ENCODE measurements at places on chromosomes 3 and 15.

DNA sequence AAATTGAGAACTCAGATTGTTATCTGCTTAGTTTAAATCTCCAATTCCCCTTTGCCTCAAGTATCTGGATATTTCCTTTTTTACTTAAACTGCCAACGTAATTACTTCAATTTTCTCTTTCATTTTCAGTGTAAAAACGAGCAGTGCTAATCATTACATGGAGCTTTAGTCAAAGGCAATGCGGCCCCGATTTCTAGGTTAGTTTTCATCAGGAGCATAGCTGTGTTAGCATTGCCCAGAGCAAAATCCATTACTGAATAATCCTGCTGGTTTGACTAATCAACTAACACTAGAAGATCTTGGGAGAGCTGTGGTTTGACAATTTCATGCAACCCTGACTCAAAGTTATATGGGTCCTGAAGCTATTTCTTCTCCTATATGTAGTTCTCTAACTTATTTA, 46.2 kb downstream of the ZPLD1 start:
- DNase-seq, result no peak

DNA sequence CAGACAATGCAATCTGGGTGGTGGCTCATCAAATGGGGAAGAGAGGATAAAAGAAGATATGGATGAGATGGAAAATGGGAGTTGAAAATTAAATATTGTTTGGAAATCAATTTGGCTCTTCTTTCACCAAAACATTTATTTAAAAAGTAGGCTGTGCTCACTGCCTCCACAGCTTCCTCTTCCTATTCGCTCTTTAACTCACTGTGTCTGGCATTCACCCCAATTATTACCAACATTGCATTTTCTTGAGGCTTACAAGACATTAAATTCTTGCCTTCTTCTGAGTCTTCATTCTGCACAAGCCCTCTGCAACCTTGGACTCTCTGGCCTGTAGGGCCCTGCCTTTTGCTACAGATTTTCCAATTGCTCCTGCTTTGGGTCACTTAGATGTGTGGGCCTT, 52.9 kb upstream of the TSPAN3 start:
- DNase-seq, result no peak

DNA sequence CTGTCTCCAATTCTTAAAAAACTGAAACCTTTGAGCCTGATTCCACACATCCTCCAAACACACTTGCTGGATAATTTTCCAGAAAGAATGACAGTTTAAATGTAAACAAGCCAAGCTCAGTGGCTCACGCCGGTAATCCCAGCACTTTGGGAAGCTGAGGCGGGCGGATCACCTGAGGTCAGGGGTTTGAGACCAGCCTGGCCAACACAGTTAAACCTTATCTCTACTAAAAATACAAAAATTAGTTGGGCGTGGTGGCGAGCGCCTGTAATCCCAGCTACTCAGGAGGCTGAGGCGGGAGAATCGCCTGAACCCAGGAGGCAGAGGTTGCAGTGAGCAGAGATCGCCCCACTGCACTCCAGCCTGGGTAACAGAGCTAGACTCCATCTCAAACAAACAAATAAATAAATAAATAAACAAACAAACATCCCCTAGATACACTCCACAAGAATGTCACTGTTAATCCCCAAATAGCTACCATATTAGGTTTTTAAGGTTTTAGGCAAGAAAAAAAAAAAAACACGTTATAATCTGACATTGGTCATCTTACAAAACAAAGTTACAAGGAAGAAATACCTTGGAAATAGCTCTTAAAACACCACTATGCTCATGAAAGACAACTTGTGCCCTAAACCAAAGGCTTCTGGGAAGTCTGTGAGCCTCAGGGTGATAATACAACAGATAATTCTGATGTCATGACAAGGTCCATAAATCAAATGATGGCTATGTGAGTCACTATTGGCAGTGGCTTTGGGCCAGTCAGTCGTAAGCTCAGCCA, 13.2 kb downstream of the TNIK start:
- no peak for DNase-seq

GRCh38 chr3:98968824-98969223, 67.3 kb upstream of the DCBLD2 start:
- no peak for DNase-seq

DNA sequence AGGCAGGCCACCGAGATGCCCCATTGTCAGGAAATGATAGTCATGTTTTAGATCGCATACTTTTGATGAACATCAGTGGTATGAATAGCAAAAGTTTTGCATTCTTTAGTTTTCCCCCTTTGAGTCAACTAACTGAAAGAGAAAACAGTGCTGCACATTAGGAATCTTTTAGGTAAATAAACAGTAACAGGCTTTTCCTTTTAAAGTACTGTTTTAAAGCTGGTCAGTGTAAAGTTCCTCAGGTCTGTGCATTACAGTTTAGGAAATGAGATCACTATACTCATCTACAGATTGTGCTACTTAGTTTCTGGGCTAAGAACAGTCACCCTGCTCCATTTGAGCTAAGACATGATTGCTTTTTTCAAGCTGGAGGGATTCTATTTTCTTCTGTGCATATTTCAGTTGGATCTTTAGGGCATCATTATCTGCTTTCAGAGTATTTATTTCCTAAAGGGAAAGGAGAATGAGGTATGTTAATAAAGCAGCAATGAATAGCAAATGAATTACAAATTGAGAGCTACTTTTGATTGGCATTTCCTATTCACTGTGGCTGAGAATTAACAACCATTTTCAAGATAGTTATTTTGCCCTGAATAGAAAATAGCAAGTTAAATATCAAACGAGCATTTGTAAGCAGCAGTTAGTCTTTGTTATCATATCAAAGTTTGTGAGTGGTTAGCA, 36.5 kb downstream of the FAM98B start:
- DNase-seq, result no peak

DNA sequence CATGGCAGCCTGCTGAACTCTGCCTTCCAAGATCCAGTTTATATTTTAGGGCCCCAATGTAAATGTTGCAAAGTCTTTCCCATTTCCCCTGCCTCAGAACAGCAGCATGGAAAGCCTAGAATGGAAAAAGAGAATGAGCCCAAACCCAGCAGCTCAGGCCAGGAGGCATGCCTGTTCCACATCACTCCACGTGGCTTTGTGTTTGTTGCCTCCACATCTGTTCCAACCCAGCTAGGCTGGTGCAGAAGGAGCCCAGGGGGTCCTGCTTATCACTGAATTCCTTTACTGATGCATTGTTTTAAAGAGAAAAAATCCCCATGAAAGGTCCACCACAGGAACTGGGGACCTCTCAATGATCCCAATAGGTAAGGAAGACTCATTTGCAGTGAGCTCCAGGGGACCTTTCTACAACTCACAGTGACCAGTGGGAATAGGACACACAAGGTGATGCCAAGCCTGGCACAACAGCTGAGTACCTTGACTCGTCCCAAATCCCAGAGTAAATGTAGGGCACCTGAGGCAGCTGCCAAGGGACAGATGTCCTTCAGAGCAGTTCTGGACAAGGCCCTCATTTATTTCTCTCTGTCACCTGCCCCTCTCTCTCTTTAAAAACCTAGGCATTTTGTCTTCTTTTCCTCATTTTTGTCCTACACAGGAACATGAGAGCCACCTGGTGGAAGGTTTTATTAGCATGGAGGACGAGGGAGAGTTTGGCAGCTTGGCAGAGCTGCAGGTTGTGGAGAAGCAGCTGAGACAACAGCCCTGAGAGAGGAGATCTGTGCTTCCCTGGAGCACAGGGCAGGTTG, 41.7 kb upstream of the ADAMTS17 start:
- DNase-seq, result no peak

DNA sequence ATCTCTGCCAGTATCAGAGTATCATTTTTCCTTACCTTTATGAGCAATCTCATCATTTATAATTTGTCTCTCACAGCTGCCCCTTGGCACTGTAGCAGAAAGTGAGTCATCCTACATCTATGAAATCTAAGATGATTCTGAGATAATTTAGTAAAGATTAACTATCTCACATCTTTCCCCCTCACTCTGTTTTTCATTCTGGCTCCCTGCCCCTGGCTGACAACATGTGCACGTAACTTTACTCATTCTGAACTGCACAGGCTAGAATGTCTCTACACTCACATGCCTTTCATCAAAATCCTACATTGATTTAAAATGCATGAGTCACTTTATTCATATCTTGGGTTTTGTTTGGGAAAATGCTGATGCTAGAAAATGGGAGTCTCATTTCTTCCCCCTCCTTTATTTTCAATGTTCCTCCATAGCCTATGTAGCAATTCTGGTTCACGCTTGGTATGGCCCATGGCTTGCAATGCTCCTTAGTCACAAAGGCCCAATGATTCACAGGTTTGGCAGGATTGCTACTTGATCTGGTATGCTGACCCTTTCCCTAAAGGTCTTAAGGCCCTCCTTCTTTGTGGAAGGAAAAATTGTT, 838.5 kb downstream of the TUSC7 start:
- no peak for DNase-seq

DNA sequence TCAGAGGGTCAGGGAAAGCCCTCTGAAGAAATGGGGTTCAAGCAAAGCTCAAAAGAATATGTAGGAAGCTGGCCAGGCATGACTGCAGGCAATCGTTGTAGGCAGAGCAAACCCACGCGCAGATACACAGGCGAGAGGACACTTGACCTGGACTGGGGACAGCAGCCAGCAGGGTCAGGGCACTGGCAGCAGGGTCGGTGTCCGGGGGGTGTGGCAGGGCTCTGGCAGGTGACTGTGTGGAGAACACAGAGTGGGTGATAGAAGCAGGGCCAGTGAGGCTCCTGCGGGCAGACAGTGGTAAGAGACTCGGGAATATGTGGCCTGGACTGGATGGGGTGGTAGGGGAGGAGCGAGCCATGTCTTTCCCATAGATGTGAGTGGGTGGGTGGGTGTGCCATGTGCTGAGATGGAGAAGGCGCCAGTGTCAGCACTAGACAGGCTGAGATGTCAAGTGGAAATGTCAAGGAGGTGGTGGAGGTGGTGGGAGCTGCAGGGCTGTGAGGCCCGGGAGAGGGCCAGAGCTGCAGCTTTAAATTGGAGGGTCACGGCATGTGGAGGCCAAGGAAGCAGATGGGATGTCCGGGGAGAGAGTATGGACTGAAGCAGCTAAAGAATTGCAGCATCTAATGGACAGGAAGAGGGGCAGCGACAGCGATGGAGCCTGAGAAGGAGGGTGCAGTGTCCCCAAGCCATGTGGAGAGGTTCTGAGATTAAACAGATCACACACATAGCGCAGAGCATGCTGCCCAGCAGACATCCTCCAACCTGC, 13.4 kb downstream of the TMEM43 start:
- no peak for DNase-seq

GRCh38 chr15:36982430-36982829, 117.9 kb downstream of the MEIS2 start:
- DNase-seq, result no peak

- no peak for DNase-seq
These were observed 193.9 kb downstream of the DTWD1 start for GRCh38 chr15:49814709-49815108.

DNA sequence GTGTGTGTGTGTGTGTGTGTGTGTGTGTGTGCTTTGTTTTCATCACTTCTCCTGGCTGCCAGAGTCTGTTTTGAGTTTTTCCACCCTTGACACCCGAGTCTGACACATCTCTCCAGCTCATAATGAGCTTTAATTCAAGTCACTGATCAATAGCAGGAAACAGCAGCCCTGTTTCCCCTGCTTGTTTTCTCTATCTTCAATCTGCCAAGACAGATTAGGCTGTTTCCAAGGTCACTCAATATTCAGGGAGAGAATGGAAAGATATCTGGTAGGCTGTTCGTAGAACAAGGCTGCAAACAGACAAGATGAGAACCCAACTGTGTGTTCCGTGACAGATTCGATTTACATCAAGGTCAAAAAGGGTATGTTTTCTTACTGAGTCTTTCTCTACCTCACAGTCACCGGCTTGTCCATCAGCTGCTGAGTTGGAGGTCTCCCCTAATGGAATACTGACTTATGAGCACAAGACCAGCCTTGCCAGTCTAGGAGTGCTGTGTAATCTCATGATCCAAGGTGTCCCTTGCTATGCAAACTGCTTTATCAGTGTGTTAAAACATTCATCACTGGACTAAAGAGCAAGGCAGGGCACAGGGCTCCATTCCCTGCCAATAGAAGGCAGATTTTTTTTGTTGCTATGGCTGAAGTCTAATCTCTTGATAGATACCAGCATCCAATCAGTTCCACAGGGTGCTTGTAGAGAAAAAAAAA, 187.9 kb upstream of the LMCD1 start:
- no peak for DNase-seq

DNA sequence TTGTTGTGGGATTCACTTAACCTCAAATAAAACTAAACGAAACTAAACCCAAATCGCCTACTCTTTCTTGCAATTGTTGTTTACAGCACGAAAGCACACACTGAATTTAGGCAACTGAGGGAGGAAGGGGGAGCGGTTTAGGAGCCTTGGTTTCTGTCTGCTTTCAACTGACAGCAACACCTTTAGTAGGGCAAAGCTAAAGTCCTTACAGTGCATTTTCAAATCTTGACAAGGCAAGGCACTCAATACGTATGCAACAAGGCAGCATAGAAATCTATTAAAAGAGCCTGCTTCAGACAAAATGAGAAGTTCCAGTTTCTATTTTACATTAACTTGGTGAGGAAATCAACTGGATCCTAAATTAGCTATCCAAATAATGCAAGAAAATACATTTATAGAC, 174.6 kb downstream of the CHST2 start:
- DNase-seq, result no peak

GRCh38 chr3:11246663-11246970, 25.6 kb upstream of the ATG7 start:
- no peak for DNase-seq

- no peak for DNase-seq
These were observed 61.7 kb downstream of the CCNL1 start for GRCh38 chr3:157098121-157098822.

DNA sequence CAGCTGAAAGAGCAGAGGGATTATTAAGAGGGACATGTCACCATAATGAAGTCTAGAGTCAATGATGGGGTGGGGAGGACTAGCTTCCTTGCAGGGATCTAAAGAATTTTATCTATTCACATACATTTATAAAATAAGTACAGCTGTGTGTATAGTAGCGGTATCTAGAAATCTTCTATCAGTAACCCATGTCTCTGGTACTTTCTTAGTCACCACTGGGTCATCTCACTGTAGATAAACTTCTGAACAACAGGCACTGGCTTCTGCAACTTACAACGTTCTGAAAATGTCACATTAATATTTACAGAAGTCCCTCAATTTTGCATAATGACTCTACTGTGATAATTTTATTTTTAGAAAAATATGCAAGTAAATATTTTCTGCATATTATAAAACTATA, 401.7 kb downstream of the TBC1D5 start:
- DNase-seq, result no peak

- no peak for DNase-seq
These were observed 226.5 kb upstream of the PROK2 start for GRCh38 chr3:72011485-72011884.

Measured in stimulated activated CD4-positive, alpha-beta T cell treated with anti-CD3 and anti-CD28 coated beads, Interleukin-12 subunit alpha, Interleukin-12 subunit beta, amount 100 ng/mL, for 48 hours (primary cell).